ENCODE measurements at places on chromosomes 13 and 19.

DNA sequence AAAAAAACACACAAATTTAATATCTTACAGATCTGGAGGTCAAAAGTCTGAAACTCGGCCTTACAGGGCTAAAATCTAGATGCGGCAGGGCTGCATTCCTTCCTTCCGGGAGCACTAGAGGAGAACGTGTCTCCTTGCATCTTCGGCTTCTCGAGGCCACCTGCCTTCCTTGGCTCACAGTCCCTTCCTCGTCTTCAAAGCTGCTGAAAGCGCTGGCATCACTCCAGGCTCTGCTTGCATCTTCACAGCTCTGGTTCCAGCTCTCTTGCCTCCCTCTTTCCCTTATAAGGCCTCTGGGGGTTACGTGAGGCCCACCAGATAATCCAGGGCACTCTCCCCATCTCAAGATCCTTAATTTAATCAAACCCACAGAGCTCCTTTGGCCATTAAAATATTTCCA lies 10.5 kb downstream of the XRCC1 start:
- DNase-seq: no peak

DNA sequence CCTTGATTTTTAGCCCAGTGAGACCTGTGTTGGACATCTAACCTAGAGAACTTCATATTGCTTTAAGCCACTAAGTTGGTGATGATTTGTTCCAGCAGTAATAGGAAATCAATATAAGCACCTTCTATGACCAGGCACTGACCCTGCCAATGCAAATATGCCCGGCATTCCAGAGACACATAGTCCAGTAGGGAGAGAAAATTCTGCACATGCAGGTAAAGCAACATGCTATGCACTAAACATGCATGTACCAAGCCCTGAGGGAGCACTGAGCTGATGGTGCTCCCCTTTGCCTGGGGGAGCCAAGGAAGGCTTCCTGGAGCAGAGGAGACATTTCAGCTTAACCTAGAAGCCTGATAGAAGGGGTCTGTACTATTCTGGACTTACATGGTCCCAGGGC lies 40.4 kb upstream of the C13orf42 start:
- no peak for DNase-seq

- no peak for DNase-seq
Observed at GRCh38 chr13:62702502-62702901, 1286.9 kb upstream of the PCDH20 start.

GRCh38 chr19:2359992-2360685 lies at the start of gene TMPRSS9:
TSS of gene TMPRSS9 (plus strand) at chr19:2360265. CDS start at chr19:2389786, 29,521 bp downstream.
- DNase-seq: no peak

DNA sequence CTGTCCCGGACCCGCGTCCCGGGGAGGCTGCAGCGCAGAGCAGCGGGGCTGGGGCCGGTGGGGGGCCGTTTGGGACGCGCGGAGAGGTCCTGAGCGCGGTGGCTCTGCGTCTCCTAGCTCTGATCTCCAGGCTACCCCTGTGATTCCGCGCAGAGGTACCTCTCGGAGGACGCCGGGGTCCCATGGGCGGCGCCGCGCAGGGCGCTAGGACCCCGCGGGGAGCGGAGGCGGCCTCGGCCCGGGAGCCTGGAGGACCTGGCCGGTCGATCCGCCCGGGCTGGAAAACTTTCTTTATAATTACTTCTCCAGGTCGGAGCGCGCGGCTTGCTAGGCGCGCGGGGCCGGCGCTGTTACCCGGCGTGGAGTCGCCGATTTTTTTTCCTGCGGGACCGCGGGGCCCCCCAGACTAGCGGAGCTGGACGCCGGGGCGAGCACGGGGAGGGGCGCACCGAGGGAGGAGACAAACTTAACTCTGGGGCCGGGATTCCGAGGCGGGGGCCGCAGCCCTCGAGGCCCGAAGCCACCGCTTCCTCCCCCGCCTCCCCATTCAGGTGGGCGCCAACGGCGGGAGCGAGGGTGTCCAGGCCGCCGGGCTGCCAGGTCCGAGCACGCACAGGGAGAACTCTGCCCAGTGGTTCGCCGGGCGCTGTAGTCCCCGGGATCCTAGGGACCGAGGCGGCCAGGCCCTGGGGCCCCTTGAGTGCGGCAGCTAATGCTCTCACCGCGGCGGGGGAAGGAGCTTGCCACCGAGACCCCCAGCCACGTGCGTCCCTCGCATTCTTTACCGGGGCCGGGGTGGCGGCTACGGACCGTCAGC lies 848 bp upstream of the CEBPA start:
- DNase-seq: peak; percentile 41

DNA sequence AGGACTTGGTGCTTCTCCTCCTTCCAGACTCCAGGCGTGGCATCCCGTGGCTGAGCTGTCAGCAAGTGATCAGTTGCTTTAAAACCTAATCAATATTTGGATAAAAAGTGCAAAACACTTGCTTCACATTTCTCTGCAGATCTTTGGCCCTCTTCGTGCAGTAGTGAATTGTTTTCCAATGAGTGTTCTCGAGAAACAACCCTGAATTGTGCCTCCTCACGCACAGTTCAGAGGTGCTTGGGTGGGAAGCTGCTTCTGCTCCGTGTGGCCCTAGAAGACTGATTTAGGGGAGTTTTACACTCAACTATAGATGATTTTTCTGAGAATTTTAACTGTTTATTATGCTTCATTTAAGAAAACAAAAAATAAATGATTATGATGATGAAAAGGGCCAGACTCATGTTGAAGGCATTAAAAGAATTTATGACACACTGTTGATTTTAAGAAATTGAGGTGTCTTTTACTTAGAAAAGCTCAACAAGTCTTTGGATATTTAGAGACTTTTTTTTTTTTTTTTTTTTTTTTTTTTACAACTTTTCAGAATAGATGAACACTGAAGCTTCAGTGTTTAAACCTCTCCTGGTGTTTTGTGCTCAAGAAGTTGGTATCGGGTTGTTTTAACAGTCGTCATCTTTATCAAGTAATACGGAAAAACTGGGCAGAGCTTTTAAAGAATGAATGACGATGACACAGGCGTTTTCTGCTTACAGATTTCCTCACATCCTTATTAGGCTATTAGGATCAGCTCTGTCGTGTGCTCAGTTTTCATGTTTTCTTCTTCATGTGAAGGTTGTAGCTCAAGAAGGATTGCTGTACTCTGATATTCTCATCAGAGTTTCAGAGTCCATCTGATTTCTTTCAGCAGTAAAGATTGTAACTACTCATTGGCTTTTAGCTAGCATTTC lies 39.5 kb upstream of the TEX29 start:
- peak; percentile 4 for DNase-seq

All from fibroblast of upper back skin (primary cell).